ENCODE measurements at places on chromosomes 2 and 18. TPM values are rescaled to one million over a fixed set of nuclear protein-coding genes. Genes with fewer than 3 reads are reported as not detected.

The IFIH1 gene
- 1.7 TPM for total RNA-seq

The AQP4 gene
- not detected for total RNA-seq

The CFAP53 gene
- 0.33 TPM for total RNA-seq

The COL4A4 gene
- total RNA-seq: 1.9 TPM

The OR6B2 gene
- not detected for total RNA-seq

The CCDC85A gene
- 0.11 TPM for total RNA-seq

The CCDC138 gene
- 8.1 TPM for total RNA-seq

The G6PC2 gene
- not detected for total RNA-seq

All from A549 treated with DMSO at 1 μM for 4 hours (cell line).